ENCODE measurements at places on chromosomes 16 and 17.
A peak's percentile ranks its signal among the peaks of the same experiment; 100 is the strongest.

- no peak for DNase-seq
These were observed 33.6 kb upstream of the CPPED1 start for GRCh38 chr16:12837291-12837690.

GRCh38 chr17:74304184-74304583 lies 21.8 kb upstream of the KIF19 start:
- no peak for DNase-seq

DNA sequence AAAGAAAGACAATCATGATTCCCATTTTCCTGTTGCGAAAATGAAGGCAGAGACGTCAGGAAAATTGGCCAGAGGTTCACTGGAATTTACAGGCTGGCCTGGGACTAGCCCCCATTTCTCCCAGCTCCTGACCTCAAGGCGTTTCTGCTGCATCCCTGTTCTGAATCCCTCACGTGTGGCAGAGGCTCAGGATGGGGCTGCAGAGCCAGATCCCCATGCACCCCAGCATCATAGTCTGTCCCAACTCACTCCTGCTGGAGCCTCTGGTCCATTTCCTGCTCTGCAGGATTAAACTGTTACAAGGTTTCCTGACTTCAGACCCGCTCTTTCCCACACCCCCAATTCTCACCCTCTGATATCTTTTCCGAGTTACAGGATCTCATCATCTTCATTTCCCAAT lies 2.9 kb downstream of the GPRC5B start:
- DNase-seq = peak; percentile 57

- DNase-seq = no peak
These were observed 11.6 kb upstream of the RNF213 start for GRCh38 chr17:80248894-80249710.

DNA sequence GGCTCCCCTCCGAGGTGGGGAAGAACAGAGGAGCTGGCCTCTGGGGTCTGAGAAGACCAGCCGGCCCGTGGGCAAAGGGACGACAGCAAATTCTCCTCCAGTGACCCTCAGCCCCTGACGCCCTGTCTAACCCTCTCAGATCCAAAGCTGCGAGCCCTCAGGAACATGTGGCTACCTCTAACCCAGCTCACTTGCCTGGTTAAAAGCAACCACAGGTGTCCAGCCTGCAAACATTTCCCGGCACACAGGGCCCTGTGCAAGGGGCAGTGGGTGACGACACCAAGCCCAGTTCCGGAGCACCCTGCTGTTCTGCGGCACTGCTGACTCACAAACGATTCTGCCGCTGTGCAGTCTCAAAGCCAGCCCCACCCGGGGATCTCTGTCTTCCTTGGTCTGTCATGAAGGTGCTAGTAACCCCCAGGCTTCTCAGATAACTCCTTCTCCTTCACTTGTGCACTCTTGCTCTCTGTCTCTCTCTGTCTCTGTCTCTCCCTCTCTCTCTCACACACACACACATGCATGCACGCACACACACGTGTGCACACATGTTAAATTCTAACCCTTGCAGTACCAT lies 23.0 kb downstream of the WNT3 start:
- no peak for DNase-seq

GRCh38 chr17:74394275-74394950 lies 27.1 kb downstream of the GPR142 start:
- DNase-seq = no peak

GRCh38 chr17:55706808-55707773 lies 15.6 kb downstream of the TMEM100 start:
- DNase-seq = peak; percentile 48

DNA sequence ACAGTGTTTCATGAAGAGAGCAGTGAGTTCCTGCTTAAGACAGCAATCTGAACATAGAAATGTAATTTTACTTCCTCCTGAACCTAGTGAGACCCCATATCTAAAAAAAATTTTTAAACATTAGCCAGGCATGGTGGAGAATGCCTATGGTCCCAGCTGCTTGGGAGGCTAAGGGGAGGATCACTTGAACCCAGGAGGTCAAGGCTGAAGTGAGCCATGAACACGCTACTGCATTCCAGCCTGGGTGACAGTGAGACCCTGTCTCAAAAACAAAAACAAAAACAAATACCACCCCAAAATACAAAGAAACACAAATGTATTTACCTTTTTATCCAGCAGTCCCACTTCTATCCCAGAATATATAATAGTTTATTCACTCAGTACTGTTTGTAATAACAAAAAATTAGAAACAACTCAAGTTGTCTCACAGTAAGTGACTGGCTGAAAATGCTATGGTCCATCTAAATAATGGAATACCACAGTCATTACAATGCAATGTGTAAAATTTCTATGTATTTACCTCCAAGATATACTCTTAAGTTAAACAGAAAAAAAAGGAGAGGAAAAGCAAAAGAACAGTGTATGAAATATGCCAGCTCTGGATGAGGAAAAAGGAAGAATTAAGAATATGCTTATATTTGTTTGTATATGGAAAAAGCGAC lies 16.3 kb downstream of the CFDP1 start:
- DNase-seq = no peak

- DNase-seq = no peak
These were observed 227.8 kb downstream of the CCDC182 start for GRCh38 chr17:57517273-57517631.

GRCh38 chr16:87068762-87069150 lies 248.4 kb downstream of the C16orf95 start:
- no peak for DNase-seq

- DNase-seq = no peak
These were observed 23.9 kb upstream of the TOM1L1 start for GRCh38 chr17:54876656-54877195.

DNA sequence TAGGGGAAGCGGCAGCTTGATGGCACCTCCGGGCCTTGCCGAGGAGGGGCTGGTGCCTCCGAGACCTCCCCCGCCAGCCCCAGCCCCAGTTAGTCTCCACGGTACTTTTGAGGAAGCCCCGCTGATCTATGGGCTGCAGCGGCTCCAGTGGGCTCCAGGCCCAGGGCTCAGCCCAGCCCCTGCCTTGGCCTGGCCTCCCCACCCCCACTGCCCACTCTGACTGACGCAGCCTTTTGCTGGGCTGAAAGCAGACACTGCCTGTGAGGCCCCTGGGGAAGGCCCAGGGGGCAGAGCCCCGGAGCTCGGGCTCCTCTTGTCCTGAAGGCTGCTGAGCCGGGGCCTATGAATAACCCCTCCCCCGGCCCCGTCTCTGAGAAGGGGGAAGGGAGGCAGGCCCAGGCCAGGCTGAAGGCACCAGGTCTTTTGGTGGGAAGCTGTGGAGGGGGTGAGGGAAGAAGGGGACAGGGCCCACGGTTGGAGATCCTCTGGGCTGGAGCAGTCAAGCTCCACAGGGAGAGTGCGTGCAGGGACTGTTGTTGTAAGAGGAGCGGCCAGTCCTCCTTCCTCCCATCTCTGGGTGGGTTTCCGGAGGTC lies 7.5 kb upstream of the SMTNL2 start:
- peak; percentile 67 for DNase-seq

GRCh38 chr17:61487161-61487988 lies 35.2 kb downstream of the TBX4 start:
- DNase-seq = no peak

- no peak for DNase-seq
These were observed 10.6 kb downstream of the CALCOCO2 start for GRCh38 chr17:48841395-48841831.

- DNase-seq = no peak
These were observed 167.1 kb downstream of the BANP start for GRCh38 chr16:88118376-88118775.

GRCh38 chr17:81254955-81255717 lies 16.0 kb downstream of the NDUFAF8 start:
- peak; percentile 21 for DNase-seq

GRCh38 chr17:79752175-79752574 lies 21.4 kb downstream of the ENPP7 start:
- DNase-seq = no peak

DNA sequence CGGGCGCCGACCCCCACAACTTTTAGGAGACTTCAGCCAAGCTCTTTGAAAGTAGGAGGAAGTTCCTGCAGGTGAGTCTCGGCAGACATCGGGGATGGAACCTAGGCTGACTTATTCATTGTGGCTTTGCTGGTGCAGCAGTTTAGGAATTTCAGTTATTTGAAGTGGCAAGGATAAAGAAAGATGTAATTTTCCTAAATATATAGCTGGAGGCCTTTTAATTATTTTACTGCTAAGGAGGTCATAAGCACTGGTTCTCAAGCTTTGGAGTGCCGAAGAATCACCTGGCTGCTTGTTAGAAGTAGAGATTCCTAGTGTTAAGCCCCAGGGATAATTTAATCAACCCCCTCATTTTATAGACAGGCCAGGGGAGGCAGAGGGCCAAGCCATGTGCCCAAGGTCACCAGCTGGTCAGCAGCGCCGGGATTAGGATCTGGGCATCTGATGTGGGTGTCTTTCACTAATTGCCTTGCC lies 28.9 kb upstream of the BCAR1 start:
- no peak for DNase-seq

DNA sequence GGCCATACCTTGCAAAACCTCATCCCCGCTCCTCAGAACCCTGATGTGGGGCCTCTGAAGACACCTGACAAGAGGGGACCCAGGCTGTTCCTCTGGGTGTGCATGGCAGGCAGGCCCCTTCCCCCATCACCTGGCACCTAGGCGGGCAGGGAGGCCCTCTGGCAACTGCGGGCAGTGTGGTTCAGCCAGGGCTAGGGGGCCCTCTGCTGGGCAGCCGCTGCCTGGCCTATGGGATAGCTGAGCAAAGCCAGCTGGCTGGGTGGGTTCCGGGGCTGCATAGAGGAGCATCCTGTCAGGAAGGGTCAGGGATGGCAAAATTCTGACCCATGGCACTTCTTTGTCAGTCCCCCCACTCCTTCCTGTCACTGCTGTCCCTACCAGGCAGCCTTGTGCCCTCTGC lies 228.7 kb upstream of the ASIC2 start:
- no peak for DNase-seq

DNA sequence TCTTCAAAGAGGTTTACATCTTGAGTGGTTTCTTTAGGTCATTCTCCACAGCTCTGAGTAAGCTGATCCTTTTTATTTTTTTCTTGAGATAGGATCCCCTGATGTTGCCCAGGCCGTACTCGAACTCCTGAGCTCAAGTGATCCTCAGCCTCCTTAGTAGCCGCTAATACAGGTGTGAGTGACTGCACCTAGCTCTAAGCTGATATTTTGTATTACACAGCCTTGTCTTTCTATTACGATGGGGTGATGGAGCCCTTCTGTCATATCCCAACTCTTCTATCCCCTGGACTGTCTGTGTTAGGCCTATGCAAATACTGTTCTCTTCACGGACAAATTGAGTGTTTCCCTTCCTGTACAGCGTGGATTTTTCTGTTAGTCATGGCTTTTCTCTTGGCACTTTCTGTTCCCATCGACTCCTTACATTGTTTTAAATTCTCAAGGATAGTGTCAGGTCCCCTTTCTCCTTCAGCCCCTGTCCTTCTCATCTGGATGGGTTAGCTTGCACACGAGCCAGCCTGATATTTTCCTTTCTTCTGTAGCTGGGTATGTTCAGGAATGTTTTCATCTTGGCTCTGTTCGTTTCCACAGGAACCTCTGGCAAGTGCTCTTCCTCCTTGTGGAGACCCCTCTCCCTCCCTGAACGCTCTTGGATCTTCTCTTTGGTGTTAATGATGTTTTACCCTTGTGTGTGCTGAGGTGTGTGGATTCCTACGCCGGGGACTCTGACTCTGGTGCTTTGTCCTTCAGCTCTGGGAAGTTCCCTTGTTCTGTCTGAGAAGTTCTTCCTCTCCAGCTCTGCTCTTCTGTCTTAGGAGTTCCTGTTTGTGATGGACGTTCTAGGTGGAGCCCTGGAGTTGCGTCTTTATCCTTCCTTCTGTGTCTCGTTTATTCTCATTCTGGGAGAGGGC lies 2.3 kb downstream of the BANP start:
- no peak for DNase-seq

GRCh38 chr17:68205251-68205807 lies 42.5 kb upstream of the AMZ2 start:
- DNase-seq = peak; percentile 97

DNA sequence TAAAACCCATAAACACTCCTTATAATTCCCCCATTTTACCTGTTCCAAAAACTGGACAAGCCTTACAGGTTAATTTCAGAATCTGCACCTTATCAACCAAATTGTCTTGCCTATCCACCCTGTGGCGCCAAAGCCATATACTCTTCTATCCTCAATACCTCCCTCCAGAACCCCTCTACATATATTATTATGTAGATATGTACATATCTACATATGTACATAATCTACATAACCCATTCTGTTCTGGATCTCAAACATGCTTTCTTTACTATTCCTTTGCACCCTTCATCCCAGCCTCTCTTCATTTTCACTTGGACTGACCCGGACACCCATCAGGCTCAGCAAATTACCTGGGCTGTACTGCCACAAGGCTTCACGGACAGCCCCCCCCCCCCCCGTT lies 12.0 kb upstream of the ENDOV start:
- no peak for DNase-seq

GRCh38 chr16:85265810-85266209 lies 153.5 kb upstream of the CIBAR2 start:
- no peak for DNase-seq

- DNase-seq = no peak
These were observed 119.1 kb upstream of the SMURF2 start for GRCh38 chr17:64781014-64781756.

GRCh38 chr17:72379516-72379915 lies 258.7 kb downstream of the SOX9 start:
- DNase-seq = no peak

- no peak for DNase-seq
These were observed 60.2 kb downstream of the SHISA9 start for GRCh38 chr16:12961626-12962025.

DNA sequence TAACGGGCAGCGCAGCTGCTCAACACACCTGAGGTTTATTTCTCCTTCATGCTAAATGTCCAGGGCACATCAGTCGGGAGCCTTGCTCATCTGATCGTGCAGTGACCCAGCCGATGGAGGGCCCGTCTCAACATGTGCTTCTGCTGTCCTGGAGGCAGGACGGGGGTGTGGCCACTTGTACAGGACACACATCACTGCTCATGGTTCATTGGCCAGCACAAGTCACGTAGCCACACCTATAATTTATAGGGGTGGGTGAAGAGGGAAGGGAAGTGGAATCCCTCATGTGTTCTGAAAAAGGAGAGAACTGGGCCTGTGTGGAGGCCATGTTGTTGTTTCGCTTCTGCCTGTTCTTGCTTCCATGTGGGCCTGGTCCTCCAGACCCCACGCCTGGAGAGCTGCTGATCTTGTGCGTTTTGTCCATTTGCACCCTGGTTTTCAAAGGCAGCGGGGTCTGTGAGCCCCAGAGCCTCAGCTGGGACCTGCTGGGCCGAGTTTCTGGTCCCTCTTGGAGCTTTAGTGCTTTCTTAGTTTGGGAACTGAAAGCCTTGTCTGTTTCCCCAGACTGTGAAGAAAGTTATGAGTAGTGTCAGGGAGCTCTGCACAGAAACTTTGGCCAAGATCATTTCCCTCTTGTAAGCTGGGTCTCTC lies 60.5 kb downstream of the CMIP start:
- no peak for DNase-seq

GRCh38 chr17:43309505-43310332 lies 75.9 kb upstream of the RNU2-1 start:
- peak; percentile 46 for DNase-seq
